ENCODE measurements at places on chromosomes 11 and 22.

DNA sequence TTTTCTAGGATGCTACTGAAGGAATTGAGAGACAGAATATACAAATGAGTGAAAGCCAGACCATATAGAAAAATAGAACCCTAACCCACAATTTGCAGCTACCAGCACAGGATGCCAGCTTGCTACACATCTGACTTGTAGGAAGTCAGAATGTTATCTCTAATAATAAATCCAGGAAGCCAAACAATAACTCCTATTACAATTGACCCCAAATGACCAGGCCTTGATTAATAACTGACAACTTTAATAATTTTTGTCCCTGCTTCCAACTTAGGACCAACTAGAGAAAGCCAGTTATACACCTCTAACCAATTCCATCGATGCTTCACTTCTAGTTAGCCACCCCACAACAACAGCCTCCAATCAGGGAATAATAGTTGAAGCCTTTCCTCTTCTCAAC, 193.4 kb downstream of the CASP12 start:
- no peaks in the 10 kb centered on the region for H3K4me1 ChIP-seq
- no peak overlapping the region for H3K27ac ChIP-seq
- no peaks in the 10 kb centered on the region for H3K27me3 ChIP-seq
- no peaks in the 10 kb centered on the region for H3K36me3 ChIP-seq
- H3K4me3 ChIP-seq, result no peak overlapping the region
- DNase-seq, result no peak

- H3K4me1 ChIP-seq, result peaks cover 47% of the 10 kb centered on the region
- peak overlapping the region; percentile 87 for H3K4me3 ChIP-seq
- H3K36me3 ChIP-seq, result peaks cover 12% of the 10 kb centered on the region
- DNase-seq, result no peak
These were observed 2.1 kb upstream of the PHLDB1 start for GRCh38 chr11:118605116-118605867.

GRCh38 chr22:23530106-23530505, 50.0 kb downstream of the IGLL1 start:
- no peak overlapping the region for H3K4me3 ChIP-seq
- no peak overlapping the region for H3K27ac ChIP-seq
- H3K36me3 ChIP-seq, result no peaks in the 10 kb centered on the region
- no peak for DNase-seq

DNA sequence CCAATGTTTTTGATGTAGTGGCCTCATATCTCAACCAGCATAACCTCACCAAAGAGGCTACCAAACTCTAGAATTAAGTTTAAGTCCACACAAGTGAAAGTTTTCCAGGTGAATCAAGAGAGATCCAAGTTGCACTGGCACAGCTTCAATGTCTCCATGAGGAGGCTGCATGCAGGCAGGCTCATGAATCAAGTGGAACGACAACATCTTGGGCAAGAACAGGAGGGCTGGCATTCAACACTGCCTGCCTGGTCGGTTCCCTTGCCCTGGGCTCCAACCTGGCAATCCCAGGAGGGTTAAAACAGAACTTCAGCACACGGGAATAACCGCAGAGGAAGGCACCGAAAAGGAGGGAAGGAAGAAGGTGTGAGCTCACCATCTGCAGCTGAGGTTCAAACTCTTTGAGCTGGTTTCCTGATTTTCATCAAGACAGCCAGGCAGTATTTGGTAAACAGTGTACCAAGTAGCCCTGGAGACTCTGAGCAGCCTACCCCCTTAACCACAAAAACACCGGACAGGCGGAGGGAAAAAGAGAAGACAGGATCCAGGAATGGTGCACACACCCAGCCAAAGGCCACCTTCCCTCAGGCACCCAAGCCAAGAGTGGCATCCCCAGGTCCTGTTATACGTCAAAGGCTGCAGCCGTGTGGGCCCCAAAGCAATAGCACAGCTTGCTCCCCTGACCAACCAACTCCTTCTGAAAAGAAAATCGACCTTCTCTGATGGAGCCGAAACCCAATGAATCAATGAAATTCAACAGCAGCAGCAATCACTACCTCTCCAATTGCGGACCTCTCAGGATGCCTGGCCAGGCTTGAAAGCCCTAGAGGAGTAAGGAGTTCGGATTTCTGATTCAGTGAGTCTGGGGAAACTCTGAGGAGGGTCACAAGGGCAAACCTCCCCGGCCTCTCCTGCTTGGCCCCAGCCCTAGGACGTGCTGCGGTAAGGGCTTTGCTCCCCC, 1.3 kb downstream of the PACSIN2 start:
- peak overlapping the region; percentile 98 for H3K4me3 ChIP-seq
- H3K4me1 ChIP-seq, result peaks cover 43% of the 10 kb centered on the region
- no peak overlapping the region for H3K27ac ChIP-seq
- H3K27me3 ChIP-seq, result no peaks in the 10 kb centered on the region
- no peaks in the 10 kb centered on the region for H3K36me3 ChIP-seq

DNA sequence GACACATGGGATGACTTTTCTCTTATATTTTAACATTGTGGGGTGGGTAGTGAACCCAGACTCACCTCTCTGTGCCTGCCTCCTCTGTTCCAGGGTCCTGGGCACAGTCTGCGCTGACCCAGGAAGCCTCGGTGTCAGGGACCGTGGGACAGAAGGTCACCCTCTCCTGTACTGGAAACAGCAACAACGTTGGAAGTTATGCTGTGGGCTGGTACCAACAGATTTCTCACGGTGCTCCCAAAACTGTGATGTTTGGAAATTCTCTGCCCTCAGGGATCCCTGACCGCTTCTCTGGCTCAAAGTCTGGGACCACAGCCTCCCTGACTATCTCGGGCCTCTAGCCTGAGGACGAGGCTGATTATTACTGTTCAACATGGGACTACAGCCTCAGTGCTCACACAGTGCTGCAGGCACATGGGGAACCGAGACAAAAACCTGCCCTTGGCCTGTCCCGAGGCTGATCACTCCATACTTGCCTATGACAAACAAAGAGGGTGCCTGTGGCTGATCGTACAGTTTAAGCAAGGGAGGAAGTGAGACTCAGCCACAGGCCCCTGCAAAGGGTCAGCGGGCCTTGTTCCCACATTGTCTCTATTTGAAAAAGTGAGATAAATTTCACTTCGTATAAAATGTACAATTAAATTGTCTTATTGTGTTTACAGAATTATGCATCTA, 43.7 kb upstream of the TOP3B start:
- DNase-seq, result no peak
- H3K36me3 ChIP-seq, result no peaks in the 10 kb centered on the region
- H3K4me1 ChIP-seq, result peaks cover 11% of the 10 kb centered on the region
- H3K27ac ChIP-seq, result peak overlapping the region; percentile 62
- no peaks in the 10 kb centered on the region for H3K27me3 ChIP-seq
- H3K4me3 ChIP-seq, result no peak overlapping the region

DNA sequence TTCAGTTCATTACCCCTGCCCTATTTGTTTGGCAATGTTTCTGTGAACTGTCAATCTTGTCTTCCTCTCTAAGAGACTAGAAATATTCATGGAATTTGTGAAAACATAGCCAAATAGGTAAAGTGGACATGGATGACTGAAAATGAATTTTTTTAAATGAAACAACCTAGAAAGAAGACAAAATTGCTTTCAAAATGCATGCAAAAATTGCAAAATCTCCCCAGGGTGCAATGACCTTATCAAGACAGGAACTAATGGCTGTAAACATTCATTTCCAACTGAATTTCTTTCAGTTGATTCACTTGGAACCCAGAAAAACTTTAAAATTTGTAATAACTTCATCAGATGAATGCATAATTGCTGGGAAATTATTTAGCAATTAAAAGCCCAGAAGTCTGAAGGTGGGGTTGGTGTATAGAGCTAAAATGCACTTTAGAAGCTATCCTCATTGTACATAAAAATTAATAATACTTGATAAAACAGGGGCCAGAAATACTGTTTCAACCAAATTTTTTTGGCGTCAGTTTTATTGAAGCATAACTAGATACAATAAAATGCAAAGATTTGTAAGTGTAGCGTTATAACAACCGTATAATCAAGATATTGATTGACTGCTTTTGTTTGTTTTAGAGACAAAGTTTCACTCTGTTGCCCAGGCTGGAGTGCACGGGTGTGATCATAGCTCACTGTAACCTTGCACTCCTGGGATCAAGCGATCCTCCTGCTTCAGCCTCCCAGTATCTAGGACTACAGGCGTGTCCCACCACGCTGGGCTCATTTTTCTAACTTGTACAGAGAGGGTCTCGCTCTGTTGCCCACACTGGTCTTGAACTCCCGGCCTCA, 27.6 kb upstream of the SLC35C1 start:
- no peaks in the 10 kb centered on the region for H3K4me1 ChIP-seq
- H3K36me3 ChIP-seq, result no peaks in the 10 kb centered on the region
- no peak overlapping the region for H3K4me3 ChIP-seq
- no peak overlapping the region for H3K27ac ChIP-seq
- peaks cover 37% of the 10 kb centered on the region for H3K27me3 ChIP-seq

GRCh38 chr11:65275906-65276305, 14.1 kb downstream of the POLA2 start:
- H3K4me1 ChIP-seq, result peaks cover 12% of the 10 kb centered on the region
- H3K4me3 ChIP-seq, result no peak overlapping the region
- DNase-seq, result no peak
- no peaks in the 10 kb centered on the region for H3K27me3 ChIP-seq

DNA sequence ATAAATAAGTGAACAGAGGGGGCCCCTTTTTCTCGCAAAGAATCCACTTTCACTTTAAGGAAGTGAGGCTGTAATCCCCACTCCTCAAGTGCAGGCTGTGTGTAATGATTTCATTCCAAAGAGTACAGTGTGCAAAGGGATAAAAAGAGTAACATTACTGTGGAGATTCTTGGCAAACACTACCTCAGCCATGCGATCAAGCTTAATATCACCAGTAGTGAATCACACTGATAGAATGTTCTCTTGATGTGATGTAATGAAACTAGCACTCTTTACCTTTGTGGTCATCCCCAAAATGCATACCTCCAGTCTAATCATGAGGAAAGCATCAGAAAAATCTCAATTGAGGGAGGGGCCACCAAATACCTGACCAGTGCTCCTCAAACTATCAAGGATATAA, 246.1 kb upstream of the CHORDC1 start:
- no peaks in the 10 kb centered on the region for H3K36me3 ChIP-seq
- DNase-seq, result no peak
- no peaks in the 10 kb centered on the region for H3K4me1 ChIP-seq
- H3K27me3 ChIP-seq, result no peaks in the 10 kb centered on the region
- no peak overlapping the region for H3K4me3 ChIP-seq

GRCh38 chr11:10916665-10917064, 58.8 kb upstream of the ZBED5 start:
- peaks cover 1% of the 10 kb centered on the region for H3K4me1 ChIP-seq
- H3K36me3 ChIP-seq, result no peaks in the 10 kb centered on the region
- H3K27me3 ChIP-seq, result no peaks in the 10 kb centered on the region
- H3K27ac ChIP-seq, result no peak overlapping the region
- DNase-seq, result no peak

GRCh38 chr22:24542641-24543040, 12.3 kb downstream of the GUCD1 start:
- no peaks in the 10 kb centered on the region for H3K4me1 ChIP-seq
- no peak overlapping the region for H3K27ac ChIP-seq
- H3K27me3 ChIP-seq, result no peaks in the 10 kb centered on the region
- peaks cover 9% of the 10 kb centered on the region for H3K36me3 ChIP-seq
- DNase-seq, result no peak

DNA sequence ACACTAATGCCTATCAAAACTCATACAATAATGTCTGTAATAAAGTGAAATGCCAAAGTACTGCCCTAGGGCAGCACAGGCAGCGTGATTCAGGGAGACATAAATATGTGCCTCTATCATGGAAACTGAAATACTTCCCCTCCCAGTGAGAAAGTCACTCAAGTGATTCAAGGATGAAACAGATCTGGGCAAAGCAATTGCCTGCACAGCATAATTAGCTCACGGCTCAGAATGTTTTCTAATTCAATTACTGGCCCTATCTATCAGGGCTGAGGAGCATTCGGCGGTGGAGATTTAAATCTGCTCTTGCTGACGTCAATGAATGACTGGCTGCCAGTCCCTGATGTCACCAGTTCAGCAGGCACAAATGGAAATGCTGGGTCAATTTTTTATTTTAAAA, 27.7 kb upstream of the PPP2R1B start:
- H3K4me3 ChIP-seq, result no peak overlapping the region
- H3K36me3 ChIP-seq, result peaks cover 6% of the 10 kb centered on the region
- DNase-seq, result no peak

GRCh38 chr11:96235751-96236150, 107.2 kb downstream of the MAML2 start:
- no peak overlapping the region for H3K27ac ChIP-seq
- H3K4me3 ChIP-seq, result peak overlapping the region; percentile 28
- H3K36me3 ChIP-seq, result peaks cover 7% of the 10 kb centered on the region
- peaks cover 15% of the 10 kb centered on the region for H3K4me1 ChIP-seq

DNA sequence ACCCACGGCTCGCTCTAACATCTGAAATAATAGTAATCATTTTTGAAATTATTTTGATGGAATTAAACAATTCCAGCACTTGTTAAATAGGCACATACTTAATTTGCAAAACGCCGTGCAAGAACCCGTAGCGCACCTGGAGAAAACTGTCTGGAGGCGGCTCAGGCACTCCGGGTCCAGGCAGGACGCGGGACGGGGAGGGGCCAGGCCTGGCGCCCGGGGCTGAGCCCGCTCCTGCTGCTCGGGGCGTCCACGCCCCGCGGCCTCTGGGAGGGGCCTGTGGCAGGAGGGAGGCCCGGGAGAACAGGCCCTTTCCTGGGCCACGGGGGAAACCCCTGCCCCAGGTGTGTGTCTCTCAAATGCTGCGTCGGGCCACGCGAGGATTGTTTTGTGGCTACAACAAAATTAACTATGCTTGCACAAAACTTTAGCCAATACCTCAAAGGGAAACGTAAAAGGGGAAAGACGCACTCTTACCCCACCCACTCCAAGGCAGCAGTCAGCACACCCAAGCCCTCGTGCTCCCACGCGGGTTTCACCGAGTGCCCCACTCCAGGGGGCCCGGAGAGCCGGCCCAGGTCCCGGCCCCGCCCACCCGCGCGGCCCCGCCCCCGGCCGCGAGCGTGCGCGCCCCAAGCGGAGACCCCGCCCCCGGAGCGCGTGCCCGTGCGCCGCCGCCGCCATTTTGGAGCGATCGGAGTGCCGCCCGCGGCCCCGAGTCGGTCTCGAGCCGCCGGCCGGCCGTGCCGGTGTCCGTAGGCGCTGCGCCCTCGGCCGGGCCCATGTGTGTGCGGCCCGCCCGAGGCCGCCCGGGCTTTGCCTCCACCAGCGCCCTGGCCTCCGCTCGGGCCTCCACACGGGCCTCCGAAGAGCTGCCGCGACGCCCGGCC, at the start of gene PPP6R2:
PPP6R2 (plus strand) TSS at position 677 of the 890 bp plus-strand sequence. CDS start 50,582 bp downstream, outside the sequence.
- DNase-seq, result peak; percentile 85
- peak within 1 kb of the TSS; percentile 78 for H3K27ac ChIP-seq
- no peaks in the 10 kb centered on the region for H3K36me3 ChIP-seq
- no peaks in the 10 kb centered on the region for H3K27me3 ChIP-seq

GRCh38 chr11:28139841-28140415, 31.7 kb downstream of the METTL15 start:
- H3K4me1 ChIP-seq, result no peaks in the 10 kb centered on the region
- H3K4me3 ChIP-seq, result no peak overlapping the region
- no peaks in the 10 kb centered on the region for H3K27me3 ChIP-seq
- no peak overlapping the region for H3K27ac ChIP-seq
- H3K36me3 ChIP-seq, result peaks cover 46% of the 10 kb centered on the region

- peaks cover 3% of the 10 kb centered on the region for H3K36me3 ChIP-seq
- H3K27ac ChIP-seq, result no peak overlapping the region
- peaks cover 24% of the 10 kb centered on the region for H3K4me1 ChIP-seq
These were observed 13.7 kb downstream of the RELT start for GRCh38 chr11:73389916-73390315.
